Activated naive CD8-positive, alpha-beta T cell treated with anti-CD3 and anti-CD28 coated beads, Interleukin-2, amount 10 ng/mL, durations not matched to agents 7 days and 5 days (primary cell): ENCODE measurements at places on chromosomes 5 and 9. TPM values are rescaled to one million over a fixed set of nuclear protein-coding genes. Genes with fewer than 3 reads are reported as not detected.

Gene AGXT2
- total RNA-seq, result not detected

Gene MXD3
- total RNA-seq, result 94.0 TPM

Gene ZNF169
- total RNA-seq, result 11.6 TPM

Gene C9orf50
- total RNA-seq, result not detected

- peaks cover 16% of the 10 kb centered on the region for H3K27me3 ChIP-seq
- DNase-seq, result no peak
These were observed 116.1 kb upstream of the TNC start for GRCh38 chr9:115234094-115234493.

DNA sequence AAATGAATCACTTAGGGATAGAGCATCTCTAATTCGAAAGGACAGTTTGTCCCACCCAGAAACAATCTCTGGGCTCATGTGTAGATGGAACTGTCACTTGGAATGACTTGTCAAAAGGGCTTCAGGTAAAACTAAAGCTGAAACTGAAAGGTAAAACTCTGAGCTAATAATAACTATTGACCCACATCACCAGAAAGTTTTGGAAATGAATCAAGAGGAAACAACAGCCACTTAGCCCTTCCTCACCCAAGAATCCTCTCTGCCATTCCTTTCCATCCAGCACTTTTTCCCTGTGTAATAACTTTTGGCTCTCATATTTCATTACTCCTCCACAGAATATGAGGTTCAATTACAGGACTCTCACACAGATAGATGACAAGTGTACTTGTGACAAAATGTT lies 14.0 kb upstream of the GLRX start:
- H3K36me3 ChIP-seq, result no peaks in the 10 kb centered on the region
- H3K4me3 ChIP-seq, result peak overlapping the region; percentile 85
- no peaks in the 10 kb centered on the region for H3K27me3 ChIP-seq

DNA sequence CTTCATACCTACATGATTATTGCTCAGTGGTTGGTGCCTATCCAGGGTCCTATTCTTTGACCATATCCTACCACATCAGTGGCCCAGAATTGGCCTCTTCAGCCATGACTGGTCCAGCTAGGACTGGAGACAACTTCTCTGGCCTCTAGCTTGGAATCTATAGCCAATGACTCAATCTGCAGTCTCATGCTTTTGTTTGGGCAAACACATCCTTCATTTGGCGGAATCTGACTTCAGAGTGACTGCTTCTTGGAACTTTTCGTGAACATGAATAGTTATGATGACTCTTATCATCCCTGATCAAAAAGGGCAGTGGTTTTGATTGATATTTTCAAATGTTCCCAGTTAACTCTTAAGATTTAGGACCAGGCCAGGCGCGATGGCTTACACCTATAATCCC lies 134.1 kb downstream of the PAPPA start:
- no peaks in the 10 kb centered on the region for H3K4me1 ChIP-seq
- H3K36me3 ChIP-seq, result no peaks in the 10 kb centered on the region
- H3K27ac ChIP-seq, result no peak overlapping the region
- DNase-seq, result no peak
- peaks cover 3% of the 10 kb centered on the region for H3K27me3 ChIP-seq
- no peak overlapping the region for H3K4me3 ChIP-seq

- H3K27ac ChIP-seq, result no peak overlapping the region
- no peak for DNase-seq
- H3K4me1 ChIP-seq, result peaks cover 2% of the 10 kb centered on the region
- H3K4me3 ChIP-seq, result no peak overlapping the region
- H3K36me3 ChIP-seq, result peaks cover 65% of the 10 kb centered on the region
These were observed 43.7 kb downstream of the TEX10 start for GRCh38 chr9:100308965-100309564.

- no peaks in the 10 kb centered on the region for H3K27me3 ChIP-seq
- DNase-seq, result no peak
- H3K4me3 ChIP-seq, result no peak overlapping the region
- no peak overlapping the region for H3K27ac ChIP-seq
These were observed 187.6 kb upstream of the GRAMD2B start for GRCh38 chr5:126235628-126236027.

DNA sequence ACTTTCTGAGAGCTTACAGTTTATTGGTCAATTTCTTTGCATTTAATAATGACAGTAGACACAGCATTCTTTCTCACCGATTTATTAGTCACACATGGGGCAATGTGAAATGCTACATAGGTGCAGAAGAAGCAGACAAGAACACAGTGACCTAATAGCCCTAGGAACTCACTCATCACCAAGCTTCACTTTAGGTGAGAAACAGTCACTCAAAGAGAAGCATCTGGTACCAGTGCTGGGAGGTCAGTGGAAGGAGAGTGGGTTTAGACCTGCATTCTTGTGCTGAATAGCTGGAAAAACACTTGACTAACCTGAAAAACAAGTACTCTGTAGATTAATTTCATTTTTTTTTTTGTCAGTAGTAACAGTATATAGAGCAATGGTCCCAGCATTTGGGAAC lies 179.6 kb downstream of the GRIA1 start:
- no peaks in the 10 kb centered on the region for H3K4me1 ChIP-seq
- DNase-seq, result no peak
- H3K27me3 ChIP-seq, result no peaks in the 10 kb centered on the region
- no peak overlapping the region for H3K27ac ChIP-seq
- no peak overlapping the region for H3K4me3 ChIP-seq

DNA sequence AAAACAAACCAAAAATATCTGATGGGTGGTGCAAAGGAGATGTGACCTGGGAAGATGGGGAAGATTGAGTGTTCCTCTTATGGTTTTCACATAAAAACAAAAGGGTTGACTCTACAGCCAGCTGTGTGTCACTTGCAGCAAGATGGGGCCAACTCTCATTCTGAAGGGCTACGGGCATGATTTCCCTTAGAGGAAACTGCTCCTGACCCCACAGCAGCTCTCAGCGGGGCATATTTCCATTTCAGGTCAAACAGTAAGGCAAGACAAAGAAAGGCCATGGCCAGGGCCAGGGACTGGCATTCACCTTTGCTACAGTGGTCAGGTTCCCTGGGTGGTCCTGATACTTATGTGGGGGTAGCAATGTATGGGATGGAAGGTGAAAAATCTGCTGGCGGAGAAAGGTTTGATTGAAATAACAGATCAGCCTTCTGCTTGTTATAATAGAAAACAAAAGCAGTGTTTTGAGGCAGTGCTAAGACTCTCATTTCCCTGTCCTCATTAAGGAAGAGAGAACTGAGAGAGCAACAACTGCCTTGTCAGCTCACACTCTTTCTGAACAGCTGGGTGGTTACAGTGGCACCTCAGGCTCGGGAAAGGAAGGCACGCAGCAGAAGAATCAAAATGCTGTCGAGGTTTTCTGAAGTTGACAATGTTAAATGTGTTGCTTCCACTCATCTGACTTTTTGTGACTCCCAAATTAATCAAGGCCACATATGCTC lies 120.7 kb upstream of the PCA3 start:
- H3K4me3 ChIP-seq, result no peak overlapping the region
- H3K27me3 ChIP-seq, result no peaks in the 10 kb centered on the region
- H3K4me1 ChIP-seq, result peaks cover 2% of the 10 kb centered on the region
- no peak for DNase-seq
